ENCODE measurements at places on chromosomes 11 and 22. TPM values are rescaled to one million over a fixed set of nuclear protein-coding genes. Genes with fewer than 3 reads are reported as not detected.

The INSC gene
- total RNA-seq, result 0.62 TPM

The SULT4A1 gene
- not detected for total RNA-seq

The CADM1 gene
- total RNA-seq, result 21.4 TPM

The OR52H1 gene
- total RNA-seq, result not detected

The DNAL4 gene
- 9.7 TPM for total RNA-seq

The CARD18 gene
- total RNA-seq, result not detected

The CTSF gene
- 31.8 TPM for total RNA-seq

The POU2F3 gene
- 1.0 TPM for total RNA-seq

The CSNK2A3 gene
- 4.0 TPM for total RNA-seq

The ZNF408 gene
- total RNA-seq, result 10.5 TPM

The LYVE1 gene
- total RNA-seq, result not detected
